ENCODE measurements at places on chromosomes 4 and X. TPM values are rescaled to one million over a fixed set of nuclear protein-coding genes. Genes with fewer than 3 reads are reported as not detected.

HTRA3 gene
- polyA plus RNA-seq, result 47.5 TPM

CTAG1B gene
- polyA plus RNA-seq, result not detected

ZCCHC13 gene
- polyA plus RNA-seq, result not detected

PJA1 gene
- 92.2 TPM for polyA plus RNA-seq

EPHA5 gene
- polyA plus RNA-seq, result 0.43 TPM

ANXA5 gene
- 258 TPM for polyA plus RNA-seq

TMPRSS11A gene
- polyA plus RNA-seq, result 0.05 TPM

HAUS7 gene
- 20.8 TPM for polyA plus RNA-seq

USP17L21 gene
- polyA plus RNA-seq, result not detected

DNA sequence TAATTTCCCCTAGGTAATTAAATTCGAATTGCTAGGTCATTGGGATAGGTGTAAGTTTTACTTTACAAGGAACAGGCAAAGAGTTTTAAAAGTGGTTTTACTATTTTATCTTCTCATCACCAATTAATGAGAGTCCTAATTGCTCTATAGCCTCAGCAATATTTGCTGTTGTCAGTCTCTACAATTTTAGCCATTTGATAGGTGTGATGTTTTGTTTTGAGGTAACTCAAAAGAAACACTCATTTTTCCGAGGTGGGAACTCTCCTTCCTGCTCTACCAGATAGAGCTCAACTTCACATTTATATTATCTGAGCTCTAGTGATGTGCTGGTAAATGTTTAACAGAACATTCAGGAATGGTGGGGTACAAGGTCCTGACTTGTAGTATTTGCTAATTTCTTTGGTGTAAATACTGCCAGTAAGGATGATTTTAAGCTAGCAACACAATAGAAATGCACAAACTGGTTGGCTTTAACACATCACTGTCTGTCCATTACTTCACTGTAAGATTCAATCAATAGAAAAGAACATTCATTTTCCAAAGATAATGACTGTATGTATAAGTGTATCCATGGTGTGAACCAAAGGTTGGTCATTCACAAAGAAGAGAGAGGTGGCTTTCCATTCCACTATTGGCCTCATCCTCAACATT, 62.7 kb downstream of the LDB2 start:
- no peak for DNase-seq

GRCh38 chr4:173014113-173014558, 154.5 kb upstream of the GALNT7 start:
- no peak for DNase-seq

DNA sequence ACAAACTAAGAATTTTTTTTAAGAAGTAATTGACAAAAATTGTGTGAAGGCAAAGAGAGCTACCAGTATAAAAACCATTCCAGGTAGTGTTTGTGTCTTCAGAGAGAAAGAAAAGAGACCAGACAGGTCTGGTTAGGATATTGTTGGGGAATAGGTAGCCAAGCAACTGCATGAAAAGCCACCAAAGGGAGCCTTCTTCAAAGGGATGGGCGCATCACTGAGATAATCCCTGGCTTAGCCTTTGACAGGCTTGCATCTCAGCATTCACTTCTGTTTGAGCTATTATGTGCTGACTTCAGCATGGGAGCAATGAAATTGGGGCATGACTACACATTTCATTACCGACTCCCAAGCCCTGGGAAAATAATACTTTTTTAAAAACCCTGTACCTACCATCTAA, 496.6 kb downstream of the IL1RAPL1 start:
- DNase-seq, result no peak

DNA sequence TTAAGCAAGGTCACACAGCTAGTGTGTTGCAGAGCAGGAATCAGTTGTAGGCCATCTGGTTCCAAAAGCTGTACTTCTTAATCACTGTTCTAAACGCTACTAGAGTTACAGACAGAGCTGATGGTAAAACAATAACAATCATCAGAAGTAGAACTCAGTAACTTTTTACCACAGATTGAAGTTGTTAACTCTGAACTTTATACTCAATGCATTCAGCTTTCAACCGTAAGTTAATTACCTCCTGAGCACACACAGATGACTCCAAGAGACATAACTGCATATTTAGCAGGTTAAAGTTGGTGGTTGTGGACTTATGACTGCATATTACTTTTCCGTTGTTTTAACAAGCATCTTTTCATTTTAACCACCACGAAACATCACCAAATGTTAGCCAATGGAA, 127.3 kb downstream of the PRSS12 start:
- DNase-seq, result no peak

GRCh38 chrX:100731441-100732281, at the start of gene SYTL4:
SYTL4 (minus strand) TSS chrX:100732121; CDS start chrX:100702037, 30,084 bp downstream.
- no peak for DNase-seq

DNA sequence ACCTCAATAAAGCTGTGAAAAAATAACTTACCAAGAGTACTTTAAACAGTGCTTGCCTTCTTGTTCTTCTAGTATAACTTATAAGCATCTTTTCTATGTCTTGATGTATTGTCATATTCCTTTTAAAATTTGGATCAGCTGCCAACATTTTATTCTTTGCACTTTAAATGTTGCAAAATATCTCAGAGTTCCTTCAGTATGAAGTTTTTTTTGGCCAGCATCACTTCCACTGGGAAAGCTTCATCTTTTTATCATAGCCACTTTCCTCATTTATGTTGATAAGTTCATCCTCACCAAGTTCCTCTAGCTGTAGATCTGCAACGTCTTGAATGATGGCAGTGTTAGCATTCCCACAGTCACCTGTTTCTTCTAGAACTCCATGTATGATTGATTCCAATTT, 24.2 kb downstream of the CXorf58 start:
- DNase-seq, result no peak

DNA sequence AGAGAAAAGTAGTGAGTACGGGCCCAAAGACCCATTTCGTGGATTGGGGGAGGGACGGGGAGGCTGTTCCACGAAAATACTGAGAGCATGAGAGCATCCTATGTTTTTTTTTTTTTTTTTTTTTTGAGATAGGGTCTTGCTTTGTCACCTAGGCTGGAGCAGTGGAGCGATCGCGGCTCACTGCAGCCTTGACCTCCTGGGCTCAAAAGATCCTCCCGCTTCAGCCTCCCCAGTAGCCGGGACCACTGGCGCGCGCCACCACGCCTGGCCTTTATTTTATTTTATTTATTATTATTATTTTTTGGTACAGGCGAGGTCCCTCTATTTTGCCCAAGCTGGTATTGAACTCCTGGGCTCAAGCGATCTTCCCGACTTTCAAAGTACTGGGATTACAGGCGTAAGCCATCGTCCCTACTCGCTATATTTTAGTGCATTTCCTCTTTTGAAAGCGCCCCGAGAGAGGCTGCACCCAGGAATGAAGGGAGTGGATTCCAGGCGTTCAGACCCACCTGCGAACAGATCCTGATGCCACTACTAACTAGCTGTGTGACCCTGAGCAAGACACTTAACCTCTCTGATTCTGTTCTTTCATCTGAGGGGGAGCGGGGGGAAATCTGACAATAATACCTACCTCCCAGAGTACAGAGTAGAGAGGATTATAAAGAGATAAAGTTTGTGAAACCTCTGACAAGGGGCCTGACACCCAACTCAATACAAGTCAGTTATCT, 5.4 kb upstream of the MSX1 start:
- DNase-seq, result no peak

GRCh38 chr4:112778520-112778919, 141.6 kb downstream of the LARP7 start:
- no peak for DNase-seq

GRCh38 chr4:84994280-84994679, 27.8 kb upstream of the WDFY3 start:
- DNase-seq, result peak; percentile 87

DNA sequence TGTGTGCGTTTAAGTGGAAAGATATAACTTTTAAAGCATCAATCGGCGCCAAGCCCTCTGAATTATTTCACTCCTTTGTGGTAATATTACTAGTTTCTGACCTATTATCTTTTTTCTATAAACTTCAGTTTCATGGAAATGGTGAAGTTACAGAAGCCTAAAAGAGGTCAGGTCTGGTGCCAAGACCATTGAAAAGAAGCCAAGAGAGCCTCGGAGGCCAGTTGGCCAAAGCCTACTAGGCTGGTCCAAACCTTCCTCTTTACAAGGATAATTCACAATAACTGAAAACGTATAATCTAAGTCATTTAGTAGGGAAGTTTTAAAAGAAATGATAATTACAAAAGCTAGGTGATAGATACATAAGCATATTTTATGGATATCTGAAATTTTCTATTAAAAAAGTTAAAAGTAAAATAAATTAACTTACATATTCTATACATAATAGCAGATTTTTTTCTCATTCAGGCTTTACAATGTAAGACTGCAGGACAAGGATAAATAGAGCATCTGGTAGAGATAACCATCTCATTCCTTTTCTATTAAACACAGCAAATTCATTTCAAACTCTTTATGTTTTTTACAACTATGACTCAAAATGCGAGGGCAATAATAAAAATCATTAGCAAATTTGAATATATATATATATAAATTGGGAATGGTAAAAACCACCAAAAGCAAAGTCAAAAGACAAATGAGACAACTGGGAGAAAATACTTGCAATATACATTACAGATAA, 49.2 kb downstream of the WDFY3 start:
- DNase-seq, result no peak

- DNase-seq, result no peak
Measured at GRCh38 chrX:31071262-31071661, 579 bp downstream of the FTHL17 start.

DNA sequence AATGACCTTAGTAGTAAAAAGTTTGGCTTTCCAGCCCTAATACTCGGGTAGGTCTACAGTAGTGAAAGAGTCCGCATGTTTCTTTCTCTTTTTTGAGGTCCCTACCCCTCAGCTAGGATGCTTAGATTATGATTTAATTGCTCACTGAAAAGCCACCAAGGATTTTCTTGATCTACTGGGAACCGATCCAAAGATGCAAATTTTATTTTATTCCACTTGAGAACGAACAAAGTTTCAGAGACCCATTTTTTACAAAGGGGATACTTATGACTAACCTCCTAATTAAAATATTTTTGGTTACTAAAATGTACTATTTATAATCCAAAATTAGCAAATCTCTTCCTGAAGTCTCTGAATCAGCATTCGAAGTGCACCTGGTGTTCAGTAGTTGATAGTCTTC, 14.3 kb upstream of the PDHA2 start:
- DNase-seq, result no peak
